ENCODE measurements at places on chromosomes 16 and 17. TPM values are rescaled to one million over a fixed set of nuclear protein-coding genes. Genes with fewer than 3 reads are reported as not detected.

GRCh38 chr17:394718-395095, 42.1 kb upstream of the RPH3AL start:
- no peak for DNase-seq

GRCh38 chr17:8118769-8119580, 661 bp upstream of the ALOXE3 start:
- DNase-seq = peak; percentile 91

GRCh38 chr16:11877374-11877773, 26.0 kb upstream of the RSL1D1 start:
- DNase-seq = no peak

- DNase-seq = no peak
Measured at GRCh38 chr17:3378321-3378720, 7.8 kb downstream of the OR3A2 start.

DNA sequence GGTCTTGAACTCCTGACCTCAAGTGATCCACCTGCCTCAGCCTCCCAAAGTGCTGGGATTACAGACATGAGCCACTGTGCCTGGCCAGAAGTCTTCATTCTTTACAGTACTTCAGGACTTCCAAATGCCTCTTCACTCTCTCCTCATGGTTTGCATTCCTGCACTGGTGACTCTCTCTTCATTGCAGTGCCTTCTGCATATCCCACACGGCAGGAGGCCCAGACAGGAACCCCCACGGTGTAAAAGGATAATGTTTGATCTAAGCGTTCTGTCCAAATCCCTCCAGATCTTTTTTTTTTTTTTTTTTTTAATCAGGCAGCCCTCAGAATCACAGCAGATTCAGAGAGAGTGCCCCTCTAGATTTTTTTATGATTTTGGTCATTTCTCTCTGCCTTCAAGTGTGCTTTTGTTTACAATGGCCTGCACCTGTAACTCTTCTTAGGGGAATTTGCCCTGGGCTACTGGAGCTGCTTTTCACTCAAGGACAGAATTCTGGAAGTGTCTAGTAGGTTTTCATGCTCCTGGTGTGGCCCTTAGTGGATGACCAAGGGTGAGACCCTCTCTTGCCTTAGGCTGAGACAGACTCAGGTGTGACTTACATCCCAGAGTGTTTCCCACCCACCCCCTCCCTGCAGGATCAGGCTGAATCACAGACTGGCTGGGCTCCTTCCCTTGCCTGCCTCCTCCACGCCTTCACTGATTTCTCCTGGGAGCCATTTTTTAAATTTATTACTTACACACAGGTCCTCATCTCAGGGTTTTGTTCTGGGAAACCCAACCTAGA, 19.8 kb upstream of the NF1 start:
- no peak for DNase-seq

GRCh38 chr17:77579682-77580081, 378.8 kb upstream of the TNRC6C start:
- no peak for DNase-seq

DNA sequence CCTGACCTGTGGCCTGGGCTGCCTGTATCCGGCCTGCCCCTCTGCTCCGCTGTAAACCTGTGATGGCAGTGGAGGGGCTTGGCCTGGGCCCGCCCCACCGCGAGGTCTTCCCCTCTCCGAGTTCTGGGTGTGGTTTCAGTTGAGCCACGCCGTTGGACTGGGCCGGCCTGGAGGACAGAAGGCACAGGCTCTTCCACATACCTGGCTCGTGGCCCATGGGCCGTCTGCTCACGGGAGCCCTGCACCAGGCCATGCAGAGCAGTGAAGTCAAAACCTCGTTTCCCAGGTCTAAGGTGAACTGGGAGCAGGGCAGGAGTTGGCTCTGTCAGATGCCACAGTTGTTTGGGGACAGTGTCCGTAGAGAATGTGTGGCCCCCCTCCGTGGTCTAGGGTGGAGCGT, 5.6 kb upstream of the RNPS1 start:
- DNase-seq = no peak

GRCh38 chr17:70661342-70662222, 492.2 kb downstream of the KCNJ2 start:
- no peak for DNase-seq

- no peak for DNase-seq
Measured at GRCh38 chr16:11994143-11995119, 17.9 kb downstream of the SNX29 start.

DNA sequence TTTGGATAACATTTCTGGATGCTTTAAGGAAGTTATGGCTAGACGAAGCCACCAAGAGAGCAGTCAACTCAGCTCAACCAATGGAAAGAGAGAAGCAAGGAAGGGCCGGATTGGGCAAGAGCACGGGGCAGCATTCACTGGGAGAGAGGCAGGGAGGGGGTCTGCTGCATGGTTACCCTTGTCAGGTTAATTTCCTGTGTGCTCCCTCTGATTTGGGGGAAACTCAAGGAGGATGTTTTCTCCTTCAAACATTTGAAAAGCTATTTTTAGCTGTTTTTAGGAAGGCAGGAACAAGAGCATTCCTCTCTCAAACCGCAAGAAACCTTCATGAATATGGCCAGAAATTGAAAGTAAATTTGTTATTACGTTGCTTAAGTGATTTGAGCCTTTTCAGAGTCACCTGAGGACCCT, 118.5 kb upstream of the ZFHX3 start:
- no peak for DNase-seq

- DNase-seq = no peak
Measured at GRCh38 chr16:48394355-48394703, 9.1 kb upstream of the SIAH1 start.

Gene SBK1
- total RNA-seq = 2.8 TPM

Gene OTOP3
- not detected for total RNA-seq

Gene PPP1R27
- total RNA-seq = not detected

Gene FBXW10
- total RNA-seq = 0.10 TPM

All from activated naive CD4-positive, alpha-beta T cell treated with anti-CD3 and anti-CD28 coated beads for 36 hours (primary cell).